Renal cortex interstitium (tissue), 15 donors: ENCODE measurements at places on chromosomes 5 and 9.

DNA sequence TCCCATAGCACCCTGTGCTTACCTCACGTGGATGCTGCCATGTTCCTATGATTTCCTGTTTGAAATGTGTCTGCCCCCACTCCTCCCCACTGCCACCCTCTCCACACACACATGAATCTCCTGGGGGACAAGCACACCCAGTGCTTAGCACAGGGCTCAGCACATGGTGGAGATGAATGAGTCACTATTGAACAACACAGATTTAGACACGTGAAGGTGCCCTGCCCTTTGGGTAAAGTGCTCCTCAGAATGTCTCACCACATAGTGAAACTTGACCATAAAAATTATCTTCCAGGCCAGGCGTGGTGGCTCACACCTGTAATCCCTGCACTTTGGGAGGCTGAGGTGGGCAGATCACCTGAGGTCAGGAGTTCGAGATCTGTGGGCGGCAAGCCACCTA, 98.8 kb upstream of the PCA3 start:
- DNase-seq, result no peak

- DNase-seq, result no peak
Observed at GRCh38 chr5:128869970-128870369, 95.3 kb upstream of the SLC27A6 start.

GRCh38 chr9:77111408-77111807, 65.9 kb upstream of the VPS13A start:
- DNase-seq, result no peak

DNA sequence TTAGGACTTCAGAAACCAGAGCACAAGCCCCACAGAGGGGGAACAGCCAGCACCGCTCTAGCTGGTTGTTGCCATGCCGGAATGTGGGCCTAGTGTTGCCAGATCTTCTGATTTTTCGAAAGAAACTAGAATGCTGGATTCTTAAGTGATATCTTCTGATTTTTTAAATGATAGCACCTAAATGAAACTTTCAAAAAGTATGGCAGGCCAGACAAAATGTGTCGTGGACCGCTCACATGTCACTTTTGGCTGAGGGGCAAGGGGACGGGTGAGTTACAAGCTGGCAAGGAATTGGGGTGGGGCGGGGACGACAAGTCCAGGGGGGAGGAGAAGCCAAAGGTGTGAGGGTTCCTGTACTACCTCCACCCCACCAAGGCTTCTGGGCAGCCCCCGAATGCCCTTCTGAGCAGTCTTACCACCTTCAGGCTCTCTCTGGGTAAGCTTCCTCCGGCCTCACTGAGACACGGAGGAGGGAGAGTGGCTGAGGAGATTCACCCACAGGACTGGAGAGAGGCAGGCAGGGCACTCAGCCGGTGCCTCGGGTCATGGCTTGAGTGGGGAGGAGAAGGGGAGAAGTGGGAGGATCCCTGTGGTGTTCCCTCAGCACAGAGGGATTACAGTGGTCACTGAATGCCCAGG, 10.3 kb downstream of the B4GALT7 start:
- no peak for DNase-seq

DNA sequence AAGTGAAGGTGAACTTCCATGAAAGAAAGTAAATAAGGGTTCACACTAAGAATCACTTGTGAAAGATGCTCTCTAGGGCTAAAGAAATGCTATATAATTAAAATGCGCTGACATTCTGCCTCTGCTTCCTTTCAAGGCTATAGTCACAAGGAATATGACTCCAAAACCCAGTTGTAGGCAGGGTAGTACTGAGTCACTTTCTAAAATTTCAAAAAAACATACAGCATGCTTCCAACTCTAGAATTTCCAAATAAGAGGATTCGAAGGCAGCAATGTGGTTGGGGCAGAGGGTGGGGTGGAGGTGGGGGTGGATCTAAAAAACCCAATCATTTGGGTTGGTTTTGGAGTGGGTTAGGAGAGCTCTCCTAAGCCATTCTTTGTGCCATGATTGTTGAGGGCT, 84.6 kb downstream of the HMHB1 start:
- no peak for DNase-seq
